ENCODE measurements at places on chromosomes 2 and 18.

- no peak for DNase-seq
Observed at GRCh38 chr2:28415010-28415409, 22.4 kb downstream of the FOSL2 start.

- DNase-seq = no peak
Observed at GRCh38 chr2:238236571-238236970, 3.3 kb downstream of the HES6 start.

- DNase-seq = no peak
Observed at GRCh38 chr2:168475636-168476035, 19.6 kb downstream of the CERS6 start.

GRCh38 chr2:170462433-170463205 lies 252.5 kb upstream of the SP5 start:
- DNase-seq = no peak

- DNase-seq = no peak
Observed at GRCh38 chr2:174997110-174997509, 8.1 kb downstream of the CHN1 start.

Data from NCI-H2029 (cell line).